Activated T-helper 2 cell treated with anti-CD3 and anti-CD28 coated beads, Interferon-gamma antibody, Interleukin-2, Interleukin-4, amounts not matched to agents 10 μg/mL and 5 μg/mL and 100 μg/mL, durations not matched to agents 14 hours and 24 hours and 36 hours (primary cell): ENCODE measurements at places on chromosomes 6 and 20. TPM values are rescaled to one million over a fixed set of nuclear protein-coding genes. Genes with fewer than 3 reads are reported as not detected.

GRCh38 chr6:42349753-42350511, 101.8 kb downstream of the TRERF1 start:
- DNase-seq: no peak

The RGS17 gene
- total RNA-seq: not detected in 2 replicates

The ATF6B gene
- total RNA-seq: 86.9 and 91.2 TPM in 2 replicates

The FOXA2 gene
- not detected in 2 replicates for total RNA-seq

The POM121L2 gene
- not detected in 2 replicates for total RNA-seq

The CLIC5 gene
- 3.0 and 3.8 TPM in 2 replicates for total RNA-seq

DNA sequence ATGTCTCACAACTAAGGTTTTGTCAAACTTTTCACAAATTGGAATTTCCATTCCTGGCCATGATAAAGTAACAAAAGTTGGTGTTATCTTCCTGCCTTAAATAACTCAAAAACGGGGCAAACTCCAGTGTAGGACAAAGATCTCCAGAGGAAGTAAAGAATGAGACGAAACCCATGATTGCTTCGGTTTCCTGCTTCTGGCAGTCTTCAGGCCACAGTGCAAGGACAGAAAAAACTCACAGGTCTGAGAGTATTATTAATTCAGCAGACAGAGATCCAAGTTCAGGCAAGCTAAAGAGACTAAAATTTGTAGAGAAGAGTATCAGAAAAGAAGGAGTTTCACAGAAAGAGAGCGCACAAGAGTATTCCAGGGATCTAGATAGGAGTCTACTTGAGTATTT, 64.8 kb upstream of the RCAN2 start:
- DNase-seq: no peak

DNA sequence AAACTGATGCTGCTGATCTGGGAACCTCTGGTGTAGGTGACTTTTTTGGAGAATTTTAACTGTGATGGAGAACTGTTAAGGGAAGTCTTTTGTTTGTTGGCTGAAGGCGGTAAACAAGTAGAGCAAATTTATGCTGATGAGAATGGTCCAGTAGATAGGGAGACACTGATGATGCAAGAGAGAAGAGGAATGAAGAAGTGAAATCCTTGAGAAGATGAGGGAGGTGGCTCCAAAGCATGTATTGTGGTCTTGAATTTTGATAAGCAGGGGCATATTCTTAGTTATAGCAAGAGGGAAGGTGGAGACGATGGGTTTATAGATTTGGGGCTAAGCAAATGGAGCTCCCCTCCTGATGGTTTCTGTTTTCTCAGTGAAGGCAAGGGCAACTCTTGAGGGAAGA, 22.0 kb downstream of the MAPK14 start:
- no peak for DNase-seq

- DNase-seq: no peak
Measured at GRCh38 chr20:33676652-33677645, 2.7 kb upstream of the NECAB3 start.

- no peak for DNase-seq
Measured at GRCh38 chr20:25739615-25740320, 43.1 kb upstream of the ZNF337 start.

DNA sequence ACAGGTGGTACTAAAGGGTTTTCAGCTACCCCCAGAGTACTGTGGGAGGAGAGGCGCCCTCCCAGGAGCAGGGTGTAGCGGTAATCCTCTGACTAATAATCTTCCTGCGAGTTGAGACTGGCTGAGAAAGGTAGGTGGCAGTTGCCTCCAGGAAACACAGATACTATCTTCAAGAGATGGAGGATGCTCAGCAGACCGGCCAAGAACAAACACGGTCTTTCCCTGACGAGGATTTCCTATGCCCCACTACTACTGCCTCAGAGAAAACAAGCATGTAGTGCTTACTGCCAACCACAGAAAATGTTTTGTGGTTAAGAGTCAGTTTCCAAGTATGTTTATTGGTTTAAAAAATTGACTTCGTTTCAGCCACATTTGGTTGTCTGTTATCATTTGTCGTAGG, 26.8 kb downstream of the C6orf89 start:
- peak; percentile 78 for DNase-seq

The ULBP3 gene
- total RNA-seq: 0.52 and 0.53 TPM in 2 replicates

The THEMIS gene
- total RNA-seq: 10.2 and 10.3 TPM in 2 replicates

The SLC44A4 gene
- 0.18 TPM in 1 of 2 replicates, not detected in the other for total RNA-seq

DNA sequence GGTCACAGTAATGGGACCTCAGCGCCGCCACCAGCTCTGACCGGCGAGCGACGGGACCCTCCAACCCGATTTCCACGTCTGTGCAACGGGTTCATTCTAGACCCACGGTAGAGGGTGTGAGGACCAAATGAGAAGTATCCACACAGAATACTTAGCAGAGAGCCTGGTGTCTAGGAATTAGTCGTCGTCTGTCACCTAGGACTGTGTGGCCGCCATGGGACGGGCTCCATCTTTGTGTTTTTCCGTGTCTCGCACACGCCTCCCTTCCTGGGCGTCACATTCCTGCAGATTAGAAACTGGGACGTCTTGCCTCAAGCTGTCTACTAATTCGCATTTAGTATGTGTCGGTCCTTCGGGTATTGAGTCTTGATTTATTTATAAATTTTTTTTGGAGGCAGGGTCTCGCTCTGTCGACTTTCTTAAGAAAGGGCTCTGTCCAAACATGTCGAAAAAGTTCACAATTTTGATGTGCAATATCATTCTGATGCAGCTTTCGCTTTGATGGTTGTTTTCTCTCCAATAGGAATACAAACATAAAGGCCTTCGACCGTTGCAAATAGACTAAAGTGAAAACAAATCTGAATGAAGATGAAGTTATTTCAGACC, 563 bp downstream of the MGME1 start:
- no peak for DNase-seq

The EEF1A2 gene
- 1.4 and 2.4 TPM in 2 replicates for total RNA-seq

GRCh38 chr20:11302436-11302835, 615.3 kb upstream of the BTBD3 start:
- DNase-seq: no peak

DNA sequence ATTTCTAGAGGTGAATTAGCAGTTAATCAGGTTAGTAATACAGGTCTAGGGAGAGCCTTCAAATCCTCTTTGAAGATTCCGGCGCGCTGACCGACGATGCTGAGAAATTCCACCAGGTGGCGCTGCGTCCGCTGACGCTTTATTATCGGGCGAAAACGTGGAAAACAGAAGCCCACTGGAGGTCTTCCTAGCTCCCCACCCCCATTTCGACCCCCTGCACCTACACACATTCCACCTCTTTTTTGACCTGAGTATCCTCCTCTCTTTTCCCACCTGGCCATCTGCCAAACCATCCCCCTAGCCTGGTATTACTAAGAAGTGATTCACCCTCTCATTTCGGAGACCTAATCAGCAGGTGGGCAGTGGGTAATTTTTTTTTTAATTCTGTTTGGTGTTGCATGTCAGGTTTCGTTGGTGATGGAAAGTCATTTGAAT, 65.4 kb upstream of the RIN2 start:
- peak; percentile 15 for DNase-seq

The TRIM10 gene
- total RNA-seq: 0.09 TPM in 1 of 2 replicates, not detected in the other

The BMP6 gene
- total RNA-seq: 0.78 and 1.1 TPM in 2 replicates

GRCh38 chr6:124599656-124600055, 362.6 kb upstream of the RNF217 start:
- no peak for DNase-seq

DNA sequence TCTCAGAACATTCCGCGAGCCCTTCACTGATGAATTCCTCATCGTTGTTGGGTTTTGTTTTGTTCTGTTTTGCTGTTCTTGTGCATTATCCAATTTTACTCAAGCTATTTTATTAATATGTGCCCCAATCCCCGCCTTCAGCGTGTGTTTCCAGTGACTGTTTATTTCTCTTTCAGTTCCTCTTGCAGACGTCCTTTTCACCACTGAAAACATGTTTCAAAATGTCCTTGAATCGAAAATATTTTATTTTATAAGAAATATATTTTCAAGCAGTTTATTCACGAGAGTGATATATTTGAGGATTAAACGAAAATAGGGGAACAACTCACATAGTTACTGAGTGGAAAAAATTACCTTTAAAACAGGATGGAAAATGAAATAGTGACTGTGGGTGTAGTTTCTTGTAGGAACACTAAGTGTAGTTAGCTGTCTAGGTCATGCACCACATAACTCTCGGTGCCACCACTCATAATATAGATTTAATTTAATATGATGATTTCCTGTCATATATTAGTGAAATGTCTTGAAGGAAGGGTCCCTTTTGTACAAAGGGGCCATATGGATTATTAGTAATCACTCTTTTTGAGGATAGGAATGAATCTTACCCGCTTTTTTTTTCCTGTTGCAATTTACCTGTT, 45.3 kb upstream of the HDDC2 start:
- DNase-seq: no peak

GRCh38 chr6:25259756-25260155, 19.4 kb upstream of the CARMIL1 start:
- DNase-seq: no peak

The COL21A1 gene
- not detected in 2 replicates for total RNA-seq

The SRSF12 gene
- 0.07 and 0.09 TPM in 2 replicates for total RNA-seq

The CD40 gene
- 0.25 and 0.91 TPM in 2 replicates for total RNA-seq
